Foreskin keratinocyte (primary cell): ENCODE measurements at places on chromosomes 3 and 15.
A peak's percentile ranks its signal among the peaks of the same experiment; 100 is the strongest.

GRCh38 chr3:171895291-171895690 lies 52.1 kb downstream of the TMEM212 start:
- no peak for DNase-seq

- DNase-seq, result no peak
Measured at GRCh38 chr3:24154013-24154695, 209.1 kb downstream of the NR1D2 start.

GRCh38 chr3:183824761-183825455 lies 469 bp downstream of the MAP6D1 start:
- no peak for DNase-seq

DNA sequence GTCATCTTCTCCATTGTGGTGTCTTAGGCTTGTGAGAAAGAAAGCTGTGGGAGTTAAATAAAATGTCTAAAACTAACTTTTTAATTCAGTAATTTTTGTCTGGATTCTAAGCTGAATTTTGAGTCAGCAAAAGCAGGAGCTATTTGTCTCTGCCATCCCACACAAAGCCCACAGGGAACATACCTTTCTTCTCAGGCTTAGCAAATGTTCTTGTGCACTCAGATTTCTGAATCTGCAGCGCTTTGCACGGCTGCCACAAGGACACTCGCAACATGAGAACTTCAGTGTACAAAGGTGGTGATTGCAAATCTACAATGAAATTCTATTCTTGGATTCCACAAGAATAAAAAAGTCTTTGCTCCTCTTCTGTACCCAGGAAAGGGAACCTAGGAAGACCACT lies 88.2 kb upstream of the RNF7 start:
- no peak for DNase-seq

DNA sequence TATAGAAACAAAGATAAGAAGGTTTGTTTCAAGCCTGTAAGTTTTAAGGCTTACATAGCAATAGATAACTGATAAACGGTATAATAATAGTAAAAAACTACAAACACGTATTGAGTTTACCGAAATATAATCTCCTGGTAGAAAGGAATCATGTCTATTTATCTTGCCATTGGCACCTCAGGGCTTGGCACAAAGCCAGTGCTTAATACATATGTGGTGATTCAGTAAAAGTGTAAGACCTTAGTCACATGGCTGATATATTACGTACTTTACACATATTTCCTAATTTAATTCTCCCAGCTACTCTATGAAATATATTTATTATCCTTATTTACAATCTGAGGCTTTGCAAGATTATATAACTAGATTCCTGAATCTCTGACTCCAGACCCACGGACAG lies 32.0 kb upstream of the SLCO3A1 start:
- DNase-seq, result peak; percentile 44

GRCh38 chr3:144816323-144816722 lies 844.7 kb downstream of the DIPK2A start:
- DNase-seq, result no peak

DNA sequence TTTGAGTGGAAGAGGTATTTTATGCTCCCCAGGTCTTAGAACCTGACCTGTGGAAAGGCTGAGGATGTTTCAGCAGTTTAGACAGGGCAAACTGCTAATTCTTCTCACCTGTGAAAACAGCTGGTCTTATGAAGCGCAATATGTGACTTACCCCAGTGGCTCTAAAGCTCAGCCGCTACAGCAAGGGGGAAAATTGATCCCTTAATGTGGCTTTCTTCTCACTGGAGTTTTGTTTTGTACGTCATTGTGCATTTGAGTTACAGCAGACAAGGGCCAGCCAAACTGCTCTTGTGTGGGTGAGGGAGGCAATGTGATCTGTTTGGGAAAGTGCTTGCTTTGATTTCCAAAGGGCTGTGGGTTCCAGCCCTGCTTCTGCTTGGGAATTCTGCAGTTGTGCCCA lies 293.4 kb upstream of the LRRFIP2 start:
- no peak for DNase-seq
